ENCODE measurements at places on chromosomes 6 and 20.

GRCh38 chr6:32164295-32164694, at the start of gene EGFL8:
Gene EGFL8, plus strand, starts transcription at chr6:32164595. Its CDS starts 1,571 bp downstream, at chr6:32166166.
- no peak for DNase-seq

- no peak for DNase-seq
Measured at GRCh38 chr20:17810062-17810631, 110.4 kb downstream of the BANF2 start.

DNA sequence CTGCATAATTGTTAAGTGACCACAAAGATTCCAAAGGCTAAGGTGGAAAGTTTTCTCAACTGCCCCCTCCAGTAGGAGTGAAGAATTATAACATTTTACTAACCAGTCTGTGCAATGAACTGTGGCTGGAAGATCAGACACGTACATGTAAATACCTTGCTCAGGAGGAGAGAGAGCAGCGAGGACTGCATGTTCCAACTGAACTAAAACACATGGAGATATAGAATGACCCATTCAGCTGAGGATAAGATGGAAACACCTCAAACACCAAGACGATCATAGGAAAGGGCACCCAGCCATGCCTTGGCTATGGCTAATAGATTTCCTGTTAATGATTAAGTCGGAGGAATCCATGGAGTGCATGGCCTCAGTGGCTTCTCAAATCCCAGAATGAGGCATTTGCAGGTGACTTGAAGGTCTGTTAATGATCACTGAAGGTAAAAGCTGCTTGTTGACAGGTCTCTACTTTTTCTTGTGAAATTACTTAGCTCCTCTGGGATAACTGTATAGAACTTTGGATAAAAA, 875.6 kb downstream of the TFAP2A start:
- no peak for DNase-seq

DNA sequence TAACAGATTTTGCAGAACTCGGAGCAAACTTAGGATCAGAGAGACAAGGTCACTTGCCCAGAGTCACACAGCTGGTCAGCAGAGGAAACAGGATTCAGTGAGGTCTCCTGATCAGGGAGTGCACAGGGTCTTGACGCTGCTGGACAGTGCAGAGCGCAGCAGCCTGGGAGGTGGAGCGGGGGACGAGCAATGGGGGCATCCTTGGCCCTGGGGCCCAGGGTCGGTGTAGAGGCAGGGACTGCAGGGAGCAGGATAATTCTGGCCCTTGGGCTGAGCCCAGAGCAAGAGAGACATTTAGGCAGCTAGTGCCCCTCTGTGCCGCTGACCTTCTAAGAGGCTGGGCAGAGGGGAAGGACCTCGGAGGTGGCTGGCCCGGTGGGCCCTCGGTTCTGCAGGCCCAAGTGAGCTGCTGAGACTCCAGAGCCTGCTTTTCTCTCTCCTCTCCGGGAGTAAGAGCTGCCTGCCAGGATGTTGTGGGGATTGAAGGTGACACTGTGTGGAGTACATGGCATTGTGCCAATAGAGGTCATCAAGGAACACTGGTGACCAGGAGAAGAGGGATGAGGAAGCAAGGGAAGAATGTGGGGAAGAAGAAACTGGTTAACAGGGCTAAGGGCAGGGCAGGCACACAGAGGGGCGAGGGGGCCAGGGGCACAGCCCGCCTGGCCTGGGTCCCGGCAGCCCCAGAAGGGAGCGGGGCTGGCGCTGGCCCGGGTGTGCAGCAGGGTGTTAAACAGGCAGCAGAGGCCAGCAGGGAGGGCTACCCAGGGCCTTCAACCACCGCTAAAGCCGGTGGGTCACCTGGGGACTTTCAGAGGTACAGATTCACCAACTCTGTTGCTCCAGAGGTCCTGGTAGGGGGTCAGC, 122.0 kb downstream of the AGPAT4 start:
- DNase-seq, result no peak

- DNase-seq, result no peak
Measured at GRCh38 chr20:57744206-57744605, 34.4 kb upstream of the PMEPA1 start.

GRCh38 chr6:115896538-115897129, 164.1 kb downstream of the FRK start:
- DNase-seq, result peak; percentile 60

GRCh38 chr6:20681243-20681684, 147.0 kb downstream of the CDKAL1 start:
- no peak for DNase-seq
